ENCODE measurements at places on chromosomes 2 and 18.

DNA sequence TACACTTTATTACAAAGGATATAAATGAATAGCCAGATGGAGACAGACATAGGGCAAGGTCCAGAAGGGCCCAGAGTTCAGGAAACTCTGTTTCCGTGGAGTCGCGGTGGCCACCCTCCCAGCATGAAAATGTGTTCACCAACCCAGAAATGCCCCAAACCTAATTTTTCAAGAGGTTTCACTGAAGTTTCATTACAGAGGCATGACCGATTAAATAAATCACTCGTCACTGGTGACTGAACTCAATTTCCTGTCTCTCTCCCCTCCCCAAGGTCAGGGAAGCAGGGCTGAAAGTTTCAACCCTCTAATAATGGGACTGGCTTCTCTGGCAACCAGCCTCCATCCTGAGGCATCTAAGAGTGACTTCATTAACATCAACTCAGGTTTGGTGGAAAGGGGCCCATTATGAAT, 22.4 kb downstream of the USP40 start:
- DNase-seq: no peak

DNA sequence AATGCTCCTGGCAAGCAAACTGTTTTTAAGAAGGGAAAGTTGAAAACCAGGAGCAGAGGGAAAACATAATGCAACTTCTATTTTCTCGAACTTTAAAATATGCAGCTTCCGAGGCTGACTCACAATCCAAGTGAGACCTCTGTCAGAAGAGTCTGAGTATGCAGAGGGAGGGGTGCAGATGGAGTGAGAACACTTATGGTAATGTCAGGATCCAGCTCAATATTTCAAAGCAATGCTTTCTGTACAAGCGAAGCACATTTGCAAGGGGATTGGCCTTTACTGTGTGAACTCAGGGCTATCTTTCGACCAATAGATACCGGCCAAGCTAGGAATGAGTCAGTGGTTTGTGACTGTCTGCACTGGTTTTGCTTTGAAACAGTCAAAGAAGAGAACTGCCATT, 242.7 kb downstream of the CNTNAP5 start:
- no peak for DNase-seq

DNA sequence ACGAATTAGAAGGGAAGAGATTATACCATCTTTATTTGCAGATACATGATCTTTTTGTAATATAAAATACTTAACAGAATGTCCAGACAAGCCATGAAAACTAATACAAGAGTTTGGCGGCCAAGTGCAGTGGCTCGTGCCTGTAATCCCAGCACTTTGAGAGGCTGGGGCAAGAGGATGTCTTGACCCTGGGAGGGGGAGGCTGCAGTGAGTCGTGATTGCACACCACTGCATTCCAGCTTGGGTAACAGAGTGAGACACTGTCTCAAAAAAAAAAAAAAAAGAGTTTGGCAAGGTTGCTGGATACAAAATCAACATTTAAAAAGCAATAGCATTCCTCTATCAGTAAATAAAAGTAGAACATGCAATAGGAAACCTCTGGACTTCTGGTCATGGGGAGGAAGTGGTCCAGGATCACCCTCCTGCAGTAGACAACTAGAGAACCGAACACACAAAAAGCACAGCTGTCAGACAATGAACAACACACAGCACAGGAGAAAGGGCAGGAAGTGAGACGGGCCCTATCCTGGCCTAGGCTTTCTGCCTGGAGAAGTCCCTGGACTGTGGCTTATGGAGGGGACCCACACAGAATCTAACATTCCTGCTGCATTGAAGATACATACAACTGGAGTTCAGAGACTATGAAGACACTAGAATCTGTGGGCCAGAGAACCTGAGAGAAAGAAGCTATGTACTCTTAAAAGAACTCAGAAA, 118.9 kb upstream of the ARL4C start:
- no peak for DNase-seq

DNA sequence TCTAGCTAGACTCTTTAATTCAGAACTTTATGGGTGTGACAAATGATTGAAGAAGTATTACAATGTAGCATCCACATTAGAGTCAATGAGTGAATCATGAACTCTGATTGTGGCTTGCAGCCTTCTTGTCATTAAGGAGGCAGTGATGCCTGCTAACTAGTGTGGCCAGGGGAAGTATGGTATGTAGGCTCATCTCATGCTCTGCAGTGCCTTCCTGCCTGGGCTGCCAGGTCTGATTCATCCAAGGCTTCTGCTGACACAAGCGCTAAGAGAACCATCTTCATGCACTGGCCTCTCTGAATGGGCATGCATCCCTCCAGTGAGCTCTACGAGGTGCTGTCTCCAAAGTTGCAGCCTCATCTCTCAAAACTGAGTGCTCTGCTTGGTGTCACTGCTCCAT, 144.3 kb downstream of the MTCL1 start:
- no peak for DNase-seq

GRCh38 chr2:217038001-217038400, 178.1 kb upstream of the TNP1 start:
- DNase-seq: no peak

DNA sequence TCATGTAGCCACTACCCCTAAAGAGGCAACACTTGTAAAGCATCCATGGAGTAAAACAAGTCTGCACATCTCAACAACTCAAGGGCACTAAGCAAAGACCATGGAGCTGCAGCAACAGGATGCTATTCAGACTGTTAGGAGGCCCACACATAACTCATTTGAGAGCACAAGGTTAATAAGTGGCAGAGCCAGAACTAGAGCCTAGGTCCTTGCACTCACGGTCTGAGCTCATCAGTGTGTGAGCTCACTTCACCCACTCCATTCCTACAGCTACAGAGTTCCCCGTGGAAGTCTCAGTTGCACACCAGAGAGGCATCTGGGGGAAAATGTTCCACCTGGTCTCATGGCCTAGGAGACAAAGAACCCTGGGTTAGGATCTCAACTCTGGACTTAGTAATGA, 35.0 kb downstream of the TTC32 start:
- DNase-seq: no peak

- DNase-seq: no peak
Observed at GRCh38 chr2:10517351-10518043, 69.4 kb upstream of the ODC1 start.

DNA sequence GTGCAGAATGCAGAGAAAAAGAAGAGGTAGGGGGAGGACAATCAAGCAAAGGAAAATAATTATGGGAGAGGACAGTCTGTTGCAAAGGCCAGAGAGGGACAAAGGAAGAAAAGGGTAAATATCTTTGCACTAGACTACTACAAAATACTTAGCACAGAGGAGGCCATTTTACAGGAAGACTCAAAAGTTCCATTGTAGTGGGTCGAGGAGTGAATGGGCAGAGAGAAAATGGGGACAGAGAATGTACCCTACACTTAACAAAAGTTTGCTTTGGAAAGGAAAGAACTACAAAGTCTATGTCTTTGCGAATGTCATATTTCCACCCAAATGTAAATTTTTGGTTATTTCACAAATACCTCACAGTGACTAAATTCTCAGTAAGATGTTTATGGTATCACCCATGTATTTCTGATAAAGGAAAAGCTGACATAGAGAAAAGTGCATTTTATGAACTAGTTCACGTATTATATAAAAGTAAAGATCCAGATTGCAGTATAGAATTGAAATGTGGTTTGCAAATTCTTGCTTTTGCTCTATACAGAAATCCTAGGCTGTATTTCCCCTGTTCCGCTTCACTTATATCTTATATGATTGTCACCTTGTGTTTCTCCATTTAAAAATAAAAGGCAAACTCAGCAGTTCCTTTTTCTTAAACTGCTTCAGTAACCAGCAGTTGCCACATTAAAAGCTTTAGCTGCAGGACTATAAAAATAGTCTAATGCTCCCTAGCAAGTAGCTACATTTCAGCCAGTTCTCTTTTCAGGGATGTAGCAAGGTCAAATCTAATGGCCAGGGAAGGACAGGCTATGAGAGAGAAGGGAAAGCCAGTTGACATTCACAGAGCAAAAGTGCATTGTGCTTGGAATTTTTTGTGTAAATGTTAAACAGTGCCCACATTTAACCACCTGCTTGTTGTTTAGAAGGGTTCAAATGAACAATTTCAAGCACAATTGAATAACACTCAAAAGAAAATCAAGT, 79.7 kb upstream of the CYTIP start:
- DNase-seq: no peak

DNA sequence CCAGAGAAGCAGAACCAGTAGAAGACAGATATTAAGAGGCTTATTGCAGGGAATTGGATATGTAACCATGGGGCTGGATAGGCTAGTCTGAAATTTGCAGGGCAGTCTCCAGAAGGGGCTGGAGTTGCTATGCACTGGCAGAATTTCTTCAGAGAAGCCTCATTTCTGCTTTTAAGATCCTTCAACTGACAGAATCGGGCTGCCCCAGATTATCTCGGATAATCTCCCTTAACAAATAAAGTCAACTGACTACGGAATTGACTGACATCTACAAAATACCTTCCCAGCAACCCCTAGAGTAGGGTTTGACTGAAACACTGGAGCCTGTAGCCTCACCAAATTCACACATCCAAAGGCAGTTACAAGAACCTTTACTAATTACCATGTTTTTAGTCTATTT, 136.4 kb downstream of the SOCS6 start:
- DNase-seq: no peak

GRCh38 chr18:44533071-44533470, 147.6 kb upstream of the SETBP1 start:
- DNase-seq: no peak

- DNase-seq: no peak
Observed at GRCh38 chr2:41877114-41877678, 170.6 kb upstream of the PKDCC start.

GRCh38 chr2:127191331-127192219, 28.5 kb downstream of the CYP27C1 start:
- no peak for DNase-seq

DNA sequence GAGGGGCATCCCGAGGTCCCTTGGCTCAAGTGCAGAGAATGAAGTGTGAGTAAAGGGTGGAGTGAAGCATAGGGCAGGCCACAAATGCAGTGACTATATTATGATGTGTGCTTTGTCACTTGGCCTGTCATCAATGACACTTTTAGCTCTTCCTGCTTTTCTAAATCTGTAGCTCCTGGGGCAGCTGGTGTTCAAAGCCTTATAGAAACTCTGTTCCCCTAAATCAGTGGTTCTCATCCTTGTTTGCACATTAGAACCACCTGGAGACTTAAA, 135.6 kb upstream of the LGALSL start:
- no peak for DNase-seq

- DNase-seq: no peak
Observed at GRCh38 chr2:233119806-233120205, 59.7 kb downstream of the INPP5D start.

DNA sequence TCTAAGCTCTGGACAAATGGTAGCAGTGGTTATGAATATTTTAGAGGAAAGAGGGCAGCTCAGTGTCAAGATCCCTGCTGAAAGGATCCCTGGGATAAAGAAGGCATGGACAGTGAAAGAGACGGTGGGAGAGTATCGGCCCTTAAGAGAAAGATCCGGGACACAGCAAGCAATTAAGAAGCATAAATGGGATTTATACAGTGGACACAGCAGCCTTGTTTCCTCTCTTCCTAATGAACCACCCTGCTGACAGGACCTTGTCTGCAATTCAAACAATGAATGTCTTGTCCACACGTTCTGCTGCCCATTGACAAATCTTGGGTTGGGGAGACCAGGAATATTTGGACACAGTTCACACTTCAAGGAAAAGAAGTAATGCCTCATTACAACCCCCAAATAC, 16.5 kb downstream of the CPLX4 start:
- no peak for DNase-seq

- no peak for DNase-seq
Observed at GRCh38 chr18:49399003-49399402, 61.4 kb downstream of the DYM start.

- no peak for DNase-seq
Observed at GRCh38 chr2:238220274-238220891, 16.9 kb upstream of the ILKAP start.

- DNase-seq: no peak
Observed at GRCh38 chr18:23722646-23723045, 33.4 kb downstream of the LAMA3 start.

DNA sequence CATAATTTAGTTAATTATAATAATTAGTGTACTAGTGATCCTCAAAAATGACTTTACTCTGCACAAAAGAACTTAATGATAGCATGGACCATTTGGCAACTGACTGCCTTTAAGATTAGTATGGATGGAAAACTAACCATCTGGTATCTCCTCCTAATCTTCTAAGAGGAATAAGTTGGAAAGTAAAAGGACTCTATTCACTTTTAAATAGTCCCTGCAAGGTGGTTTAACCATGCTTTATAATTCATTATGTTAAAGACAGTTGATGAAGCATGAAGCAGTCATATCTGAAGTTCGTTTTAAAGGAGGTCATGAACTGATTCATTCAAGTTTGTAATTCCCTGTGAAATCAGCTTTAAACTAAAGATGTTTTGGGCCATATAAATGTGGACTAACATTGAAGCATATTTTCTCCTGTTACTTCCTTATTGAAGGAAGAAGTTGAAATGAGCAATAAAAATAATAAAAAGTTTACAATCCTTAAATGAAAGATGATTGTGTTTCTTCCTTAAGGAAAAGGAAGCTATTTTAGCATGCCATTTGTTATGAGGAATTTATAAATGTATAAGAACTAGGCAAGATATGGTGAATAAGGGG, 446.0 kb downstream of the XIRP2 start:
- no peak for DNase-seq

Measured in CD4-positive, alpha-beta T cell treated with Interleukin-6 at 100 ng/mL for 8 hours (primary cell).